ENCODE measurements at places on chromosomes 4 and X. TPM values are rescaled to one million over a fixed set of nuclear protein-coding genes. Genes with fewer than 3 reads are reported as not detected.

DNA sequence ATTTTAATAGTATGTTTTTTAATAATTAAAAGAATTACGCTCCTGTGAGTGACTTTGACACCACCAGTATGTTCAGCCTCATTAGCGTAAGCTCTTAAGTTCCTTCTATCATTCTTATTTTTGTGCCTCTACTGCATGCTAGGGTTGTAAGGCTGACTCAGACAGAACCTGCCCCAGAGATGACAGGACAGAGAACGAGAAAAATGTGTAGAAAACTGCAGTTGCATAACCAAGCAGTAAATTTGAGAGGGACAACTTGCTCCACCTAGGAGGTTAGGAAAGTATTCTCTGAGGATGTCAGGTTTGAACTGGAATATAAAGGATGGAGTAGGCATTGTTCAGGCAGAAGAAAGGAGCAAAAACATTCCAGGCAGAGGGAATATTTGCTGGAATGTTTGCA, 98.7 kb downstream of the NFKB1 start:
- DNase-seq: no peak

DNA sequence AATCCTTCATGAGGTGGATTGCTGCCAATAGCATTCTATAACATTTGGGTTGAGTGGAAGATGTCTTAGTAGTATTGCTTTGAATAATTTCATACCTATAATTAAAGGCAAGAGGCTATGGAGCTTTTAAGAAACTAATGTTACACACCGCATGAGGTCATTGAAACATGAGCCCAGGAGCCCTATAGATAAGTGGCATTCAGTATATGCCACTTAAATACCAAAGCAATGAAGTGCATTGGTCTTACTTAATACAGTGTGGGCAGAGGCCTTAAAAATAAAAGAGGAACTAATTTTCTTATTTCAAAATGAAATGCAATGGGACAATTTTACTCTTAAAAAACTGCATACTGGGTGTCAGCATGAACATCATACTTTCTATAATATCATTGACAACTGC, 47.5 kb downstream of the SPATA18 start:
- peak; percentile 39 for DNase-seq

Gene CT45A1
- not detected for total RNA-seq

DNA sequence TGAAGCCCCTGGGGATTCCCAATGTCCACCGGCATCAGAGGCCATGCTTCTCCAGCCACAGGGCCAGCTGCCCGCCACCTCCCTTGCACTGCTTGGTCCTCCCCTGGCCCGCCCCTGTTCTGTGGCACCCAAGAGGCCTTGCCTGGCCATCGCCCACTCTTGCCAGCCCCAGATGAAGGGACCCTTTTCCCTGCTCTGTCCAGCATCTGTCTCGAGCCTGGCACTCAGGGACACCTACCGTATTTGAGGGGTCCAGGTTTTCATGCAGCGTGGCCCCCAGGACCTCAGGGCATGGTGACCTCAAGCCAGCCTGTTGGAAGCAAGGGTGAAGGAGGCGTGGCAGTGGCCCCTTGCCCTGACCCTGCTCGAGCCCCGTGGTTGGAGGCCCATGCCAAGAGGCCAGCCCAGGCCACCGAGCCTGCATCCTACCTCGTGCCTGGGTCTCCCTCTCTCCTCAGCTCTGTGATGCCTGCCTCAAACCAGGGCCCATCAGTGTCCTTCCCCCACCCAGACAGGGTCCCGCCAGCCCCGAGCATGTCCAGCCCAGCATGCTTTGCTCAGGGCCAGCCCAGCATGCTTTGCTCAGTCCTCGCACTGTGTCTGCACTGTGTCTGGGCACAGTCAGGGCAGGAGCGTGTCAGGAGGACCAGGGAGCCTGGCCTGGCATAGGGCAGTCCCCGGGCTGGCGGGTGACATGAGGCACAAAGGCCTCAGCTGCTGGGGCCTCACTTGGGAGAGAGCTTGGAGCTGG, 14.3 kb upstream of the FGFR3 start:
- DNase-seq: no peak

- DNase-seq: peak; percentile 86
Observed at GRCh38 chrX:40176351-40177116, 78.8 kb upstream of the BCOR start.

DNA sequence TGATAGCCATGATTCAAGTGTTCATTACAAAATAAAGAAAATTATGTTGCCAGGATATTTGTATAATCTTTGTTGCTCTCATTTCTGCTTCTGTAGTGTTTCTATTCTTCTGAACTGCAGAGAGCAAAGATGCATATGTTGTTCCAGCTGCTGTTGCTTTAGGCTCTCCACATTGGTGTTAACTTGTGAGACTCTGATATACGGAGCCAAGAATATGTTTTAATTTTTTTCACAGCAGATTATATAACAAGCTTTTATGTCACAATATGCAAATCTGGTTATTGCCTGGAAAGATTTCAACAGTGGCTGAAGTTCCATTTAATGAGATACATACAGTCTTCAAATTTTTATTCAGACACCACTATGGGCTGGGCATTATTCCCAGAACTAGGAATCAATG, 655.0 kb downstream of the GRXCR1 start:
- no peak for DNase-seq

GRCh38 chr4:22384154-22384553, 131.7 kb downstream of the ADGRA3 start:
- DNase-seq: no peak

- DNase-seq: no peak
Observed at GRCh38 chr4:3861720-3862639, 95.8 kb downstream of the ADRA2C start.

- peak; percentile 66 for DNase-seq
Observed at GRCh38 chrX:110156167-110156754, 153.3 kb downstream of the TMEM164 start.

DNA sequence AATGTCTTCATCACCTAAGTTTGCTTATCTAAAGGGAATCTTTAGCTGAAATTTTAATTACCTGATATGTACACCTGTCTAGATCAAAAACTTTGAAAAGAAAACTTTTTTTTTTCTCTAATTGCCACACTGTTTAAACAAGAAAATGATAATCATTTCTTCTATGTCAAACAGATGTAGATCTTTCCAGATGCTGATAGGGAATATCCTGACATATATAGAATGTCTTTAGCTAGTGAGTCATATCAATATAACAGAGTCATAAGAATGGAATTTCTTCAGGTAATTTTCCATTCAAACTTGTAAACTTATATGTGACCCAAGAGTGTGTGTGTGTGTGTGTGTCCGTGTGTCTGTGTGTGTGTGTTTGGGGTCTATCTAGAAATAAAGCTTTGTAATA, 271.9 kb downstream of the GPM6A start:
- DNase-seq: no peak

- no peak for DNase-seq
Observed at GRCh38 chrX:97030463-97030862, 146.8 kb downstream of the RPA4 start.

DNA sequence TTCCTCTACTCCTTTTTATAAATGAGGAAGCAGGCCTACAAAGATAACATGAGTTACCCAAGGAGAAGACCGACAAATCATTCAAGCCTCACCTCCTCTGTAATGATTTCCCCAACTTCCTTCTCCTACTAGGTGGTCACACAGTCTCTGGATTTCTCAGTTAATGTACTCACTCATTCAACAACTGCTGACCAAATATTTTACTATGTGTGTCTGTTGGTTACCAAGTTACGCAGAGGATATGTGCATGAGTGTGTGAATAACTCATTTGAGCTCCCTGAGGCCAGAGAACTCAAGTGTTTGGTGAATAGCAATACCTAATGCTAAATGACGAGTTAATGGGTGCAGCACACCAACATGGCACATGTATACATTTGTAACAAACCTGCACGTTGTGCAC, 10.4 kb downstream of the CASK start:
- no peak for DNase-seq

GRCh38 chr4:90648791-90649190, 521.6 kb downstream of the CCSER1 start:
- no peak for DNase-seq

DNA sequence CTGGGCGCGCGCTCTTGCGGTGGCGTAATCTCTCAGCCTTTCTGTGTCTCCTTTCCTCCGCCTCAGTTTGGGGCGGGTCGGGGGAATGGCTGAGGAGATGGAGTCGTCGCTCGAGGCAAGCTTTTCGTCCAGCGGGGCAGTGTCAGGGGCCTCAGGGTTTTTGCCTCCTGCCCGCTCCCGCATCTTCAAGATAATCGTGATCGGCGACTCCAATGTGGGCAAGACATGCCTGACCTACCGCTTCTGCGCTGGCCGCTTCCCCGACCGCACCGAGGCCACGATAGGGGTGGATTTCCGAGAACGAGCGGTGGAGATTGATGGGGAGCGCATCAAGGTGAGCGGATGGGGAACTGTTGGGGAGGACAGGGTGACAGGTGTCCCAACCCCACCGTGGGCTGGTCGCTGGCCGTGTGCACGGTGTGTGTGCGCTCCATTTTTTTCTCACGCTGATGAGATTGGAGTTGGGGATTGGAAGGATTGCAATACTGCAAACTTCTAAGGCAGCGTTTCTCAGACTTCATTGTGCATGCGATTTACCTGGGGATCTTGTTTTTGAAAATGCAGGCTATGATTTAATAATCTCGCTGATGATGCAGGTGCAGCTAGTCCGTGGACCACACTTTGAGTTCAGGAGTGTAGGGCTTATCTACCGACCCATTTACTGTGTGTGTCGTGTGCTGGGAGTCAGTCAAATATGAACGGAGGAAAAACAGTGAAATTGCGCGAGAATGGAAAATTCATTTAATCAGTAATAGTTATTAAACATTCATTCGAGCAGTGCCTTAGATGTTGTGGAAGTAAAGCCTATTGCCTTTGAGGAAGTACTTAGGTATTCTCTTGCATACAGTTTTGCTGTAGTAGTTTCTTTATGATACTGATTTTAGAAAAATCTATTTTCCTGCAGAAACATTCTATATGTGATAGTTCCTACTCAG, at the start of gene RAB33B:
TSS of gene RAB33B (plus strand) at position 11 of the 935 bp plus-strand sequence. CDS start at position 86, 75 bp downstream.
- peak; percentile 69 for DNase-seq

Gene HPSE
- 0.11 TPM for total RNA-seq

GRCh38 chr4:54085284-54085683, 14.7 kb upstream of the GSX2 start:
- no peak for DNase-seq

DNA sequence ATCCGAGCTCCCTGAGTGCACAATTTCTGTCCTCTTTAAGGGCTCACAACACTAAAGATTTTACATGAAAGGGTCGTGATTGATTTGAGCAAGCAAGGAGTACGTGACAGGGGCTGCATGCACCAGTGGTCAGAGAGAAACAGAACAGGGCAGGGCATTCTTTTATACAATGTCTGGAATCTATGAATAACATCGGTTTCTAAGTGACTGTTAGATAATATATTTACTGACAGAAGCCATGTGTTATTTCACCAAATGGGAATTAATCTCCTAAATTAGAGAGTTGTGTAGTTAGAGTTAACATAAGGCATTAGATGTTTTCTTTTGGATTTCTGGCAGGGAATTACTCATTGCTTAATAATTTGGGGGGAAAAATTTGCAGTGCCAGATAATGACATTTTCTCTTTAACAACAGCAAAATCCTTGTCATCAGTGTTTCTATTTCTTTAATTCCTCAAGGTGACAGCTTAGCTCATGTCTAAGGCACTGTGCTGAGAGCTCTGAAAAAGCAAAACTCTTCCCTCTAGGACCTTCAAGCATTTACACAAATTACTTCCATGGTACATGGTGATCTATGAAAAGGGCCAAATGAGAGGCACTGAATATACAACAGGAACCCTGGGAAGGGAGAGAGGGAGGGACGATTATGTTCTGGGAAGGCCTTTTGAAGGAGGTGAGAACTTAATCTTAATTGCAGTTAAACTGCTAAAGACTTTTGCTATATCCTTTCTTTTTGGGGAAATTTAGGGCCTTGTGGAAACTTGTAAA, 145.0 kb downstream of the RTL3 start:
- no peak for DNase-seq

- DNase-seq: no peak
Observed at GRCh38 chr4:2750719-2751605, 5.2 kb downstream of the TNIP2 start.

DNA sequence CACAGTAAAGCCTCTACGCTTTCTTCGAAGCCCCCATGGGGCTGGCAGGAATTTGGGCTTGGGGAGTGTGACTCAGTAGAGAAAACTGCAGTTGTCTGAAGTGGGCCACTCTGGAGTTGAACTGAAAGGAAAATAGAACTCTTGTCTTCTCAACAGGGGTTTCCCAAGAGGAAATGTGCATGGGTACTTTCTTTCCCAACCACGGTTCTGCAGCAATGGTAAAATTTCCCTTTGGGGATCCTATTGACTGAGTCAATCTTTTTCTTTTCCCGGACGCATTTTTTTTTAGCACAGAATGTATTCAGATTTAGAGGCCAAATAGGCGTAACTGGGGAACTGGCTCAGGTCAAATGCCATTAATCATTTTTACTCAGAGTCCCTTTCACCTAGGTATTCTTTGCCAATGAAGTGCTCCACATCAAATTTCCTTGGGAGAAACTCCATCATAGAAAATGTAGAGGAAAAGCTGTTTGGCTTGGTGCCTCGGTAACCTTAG, 269.3 kb downstream of the STIM2 start:
- DNase-seq: no peak

Gene TCEAL9
- 13.2 TPM for total RNA-seq

Gene PDGFRA
- not detected for total RNA-seq

DNA sequence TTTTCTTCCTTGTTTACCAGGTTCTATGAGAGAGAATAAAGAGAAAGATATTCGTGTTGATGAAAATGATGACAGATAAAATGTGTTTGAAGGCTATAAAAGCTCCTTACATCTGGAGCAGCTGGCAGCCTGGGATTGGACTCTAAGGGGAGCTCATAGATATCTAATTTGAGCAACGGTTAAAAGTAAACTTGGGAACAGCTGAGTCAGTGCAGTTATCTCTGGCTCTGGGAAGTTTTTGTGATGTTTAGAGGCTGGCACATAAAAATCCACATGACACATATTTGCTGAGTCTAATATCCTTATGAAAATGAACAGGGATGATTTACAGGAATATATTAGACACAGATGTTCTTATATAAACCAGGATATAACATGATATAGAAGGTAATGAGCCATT, 331.8 kb upstream of the TENM3 start:
- no peak for DNase-seq

Gene FAM184B
- not detected for total RNA-seq

GRCh38 chr4:73434311-73434710, 1.7 kb upstream of the AFP start:
- DNase-seq: peak; percentile 56

Gene ZNF81
- 12.3 TPM for total RNA-seq

Gene HMX1
- total RNA-seq: not detected

DNA sequence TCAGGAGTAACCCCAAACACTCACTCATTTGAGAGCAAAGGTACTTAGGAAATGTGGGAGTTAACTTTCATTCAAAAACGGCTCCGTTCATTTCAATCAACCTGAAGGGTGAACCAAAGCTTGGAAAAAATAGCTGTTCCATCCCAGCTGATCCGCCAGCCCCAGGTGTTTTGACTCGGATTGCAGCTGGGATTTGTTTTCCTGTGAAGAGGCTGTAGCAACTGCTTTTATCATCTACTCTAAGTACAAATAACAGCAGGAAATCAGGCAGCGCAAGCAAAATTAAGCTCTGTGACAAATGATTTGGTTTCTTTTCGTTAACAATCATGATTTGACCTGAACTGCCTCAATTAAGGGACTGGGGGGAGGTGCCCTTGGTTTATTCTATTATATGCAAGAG, 154.7 kb downstream of the BEND2 start:
- DNase-seq: no peak

Gene PCDH7
- total RNA-seq: not detected

GRCh38 chr4:168565130-168565529, 68.3 kb downstream of the PALLD start:
- no peak for DNase-seq

GRCh38 chr4:127656047-127656680, 23.4 kb downstream of the INTU start:
- no peak for DNase-seq

Gene GPM6B
- total RNA-seq: not detected

GRCh38 chr4:23884261-23884660, 5.6 kb downstream of the PPARGC1A start:
- DNase-seq: no peak
